ENCODE measurements at places on chromosomes 12 and 14.

GRCh38 chr14:102901633-102902032 lies 20.8 kb upstream of the AMN start:
- DNase-seq, result no peak

DNA sequence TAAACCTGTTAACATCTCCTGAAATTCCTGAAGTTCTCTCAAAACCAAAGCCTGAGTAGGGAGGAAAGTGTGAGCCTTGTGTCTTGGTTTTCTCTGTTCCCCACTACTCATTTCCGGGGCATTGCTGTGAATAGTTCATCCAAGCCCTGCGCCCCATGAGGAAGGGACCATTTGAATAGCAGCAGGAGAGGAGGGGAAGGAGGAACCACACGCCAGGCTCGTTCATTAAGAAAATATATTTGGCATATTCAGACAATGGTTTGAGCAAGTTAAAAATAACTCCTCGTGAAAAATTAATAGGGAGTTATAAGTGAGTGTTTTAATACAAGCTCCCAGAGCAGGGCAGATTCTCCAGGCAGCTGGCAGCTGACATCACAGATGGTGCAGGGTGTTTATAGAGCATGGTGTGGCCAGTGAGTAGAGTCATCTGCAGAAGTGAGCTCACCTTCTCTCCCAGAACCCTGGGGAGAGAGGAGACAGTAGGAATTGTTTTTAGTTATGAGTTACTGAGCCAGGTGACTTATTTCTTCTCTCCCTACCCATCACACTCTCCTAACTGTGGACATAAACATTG lies 29.5 kb upstream of the CISTR start:
- DNase-seq, result peak; percentile 22

DNA sequence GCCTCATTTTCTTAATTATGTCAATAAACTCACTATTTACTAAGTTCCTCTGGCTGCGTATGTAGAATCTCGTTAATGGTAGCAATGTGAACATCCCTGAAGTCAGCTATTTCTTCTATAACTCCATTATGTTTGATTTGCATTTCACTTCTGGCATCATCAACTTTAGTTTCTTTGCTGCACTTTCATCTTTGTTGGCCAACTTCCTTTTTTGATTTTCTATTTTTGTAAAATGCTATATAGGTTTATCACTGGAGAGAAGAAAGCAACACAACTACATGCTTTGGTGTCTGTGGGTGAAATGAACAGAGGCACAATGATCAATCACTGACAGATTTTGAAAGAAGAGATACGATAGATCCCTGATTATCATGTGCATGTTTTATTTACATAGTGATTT lies 58.5 kb upstream of the ATF7IP start:
- no peak for DNase-seq

- DNase-seq, result peak; percentile 59
Observed at GRCh38 chr14:24425704-24426103, 3.8 kb downstream of the CBLN3 start.

DNA sequence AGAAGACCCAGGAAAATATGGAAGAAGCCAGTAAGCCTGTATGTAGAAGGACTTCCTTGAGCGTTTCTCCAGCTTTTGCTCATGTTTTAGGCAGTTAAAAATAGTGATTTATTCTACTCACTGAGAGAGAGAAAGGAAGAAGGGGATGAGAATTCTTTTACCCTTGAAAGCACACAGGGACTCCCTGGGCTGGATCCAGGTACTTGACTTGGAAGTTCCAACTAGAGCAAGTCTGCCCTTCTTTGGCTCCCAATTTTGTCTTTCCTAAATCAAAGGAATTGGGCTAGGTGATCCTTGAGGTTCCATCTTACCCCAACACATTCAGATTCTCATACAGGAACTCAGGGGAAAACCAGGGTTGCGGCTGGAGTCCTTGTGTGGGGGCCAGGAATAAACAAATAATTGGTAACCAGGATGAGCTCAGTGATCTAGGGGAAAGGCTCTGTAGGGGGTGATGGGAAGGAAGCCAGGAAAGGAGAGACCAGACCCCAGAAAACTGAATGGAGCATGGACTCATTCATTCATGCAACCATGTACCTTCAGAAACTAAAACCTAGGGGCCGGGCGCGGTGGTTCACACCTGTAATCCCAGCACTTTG lies 11.5 kb upstream of the ITGA5 start:
- no peak for DNase-seq

Measured in cerebellar cortex (tissue), 1 donor.